Thymus (tissue), 14 donors: ENCODE measurements at places on chromosomes 3 and 15. TPM values are rescaled to one million over a fixed set of nuclear protein-coding genes. Genes with fewer than 3 reads are reported as not detected.

DNA sequence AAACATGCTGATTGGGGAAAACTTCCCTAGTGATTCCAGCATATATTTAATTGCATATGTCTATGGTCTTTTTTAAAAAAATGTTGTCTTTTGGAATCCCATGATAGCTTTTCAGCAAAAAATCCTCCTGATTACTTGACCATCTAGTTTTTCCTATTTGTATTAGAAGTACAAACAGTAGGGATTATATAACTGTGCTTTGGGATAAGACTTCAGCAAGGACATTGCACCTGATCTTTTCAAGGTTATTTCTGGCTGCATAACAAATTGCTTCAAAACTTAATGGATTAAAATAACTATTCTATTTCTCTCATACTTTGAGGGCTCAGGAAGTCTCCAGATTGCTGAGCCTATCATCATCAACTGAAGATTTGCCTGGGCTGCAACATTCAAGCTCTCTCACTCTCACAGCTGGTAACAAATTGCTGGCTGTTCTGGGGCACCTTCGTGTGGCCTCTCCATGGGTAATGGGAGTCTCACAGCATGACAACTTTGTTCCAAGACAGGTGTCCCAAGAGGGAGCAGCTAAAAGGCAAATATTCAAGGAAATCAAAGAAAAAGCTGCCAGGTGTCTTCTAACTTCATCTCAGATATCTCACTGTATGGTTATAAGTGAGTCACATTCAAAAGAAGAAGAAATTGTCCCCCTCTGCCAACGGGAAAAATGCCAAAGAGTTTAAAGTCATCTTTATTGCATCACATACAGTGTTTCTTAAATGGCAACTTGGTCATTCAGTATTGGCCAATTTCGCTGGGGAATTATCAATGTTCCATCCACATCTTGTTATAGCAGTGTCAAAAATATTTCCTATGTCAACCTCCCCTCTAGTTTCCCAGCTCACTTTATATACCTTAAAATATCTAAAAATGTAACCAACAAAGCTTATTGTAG lies 644.5 kb upstream of the GRM7 start:
- no peak for DNase-seq

Gene OR5K2
- total RNA-seq: not detected

- no peak for DNase-seq
Observed at GRCh38 chr15:53453253-53454105, 306.0 kb downstream of the WDR72 start.

Gene SPINK8
- total RNA-seq: not detected

- DNase-seq: no peak
Observed at GRCh38 chr3:105984837-105985236, 116.0 kb upstream of the CBLB start.
